ENCODE measurements at places on chromosomes 2 and 18.

- DNase-seq, result no peak
These were observed 93.3 kb downstream of the CTAGE1 start for GRCh38 chr18:22324191-22325131.

GRCh38 chr2:101419096-101419663 lies 31.9 kb upstream of the CREG2 start:
- DNase-seq, result peak; percentile 28

GRCh38 chr2:112204411-112204810 lies 50.4 kb downstream of the ZC3H8 start:
- no peak for DNase-seq

DNA sequence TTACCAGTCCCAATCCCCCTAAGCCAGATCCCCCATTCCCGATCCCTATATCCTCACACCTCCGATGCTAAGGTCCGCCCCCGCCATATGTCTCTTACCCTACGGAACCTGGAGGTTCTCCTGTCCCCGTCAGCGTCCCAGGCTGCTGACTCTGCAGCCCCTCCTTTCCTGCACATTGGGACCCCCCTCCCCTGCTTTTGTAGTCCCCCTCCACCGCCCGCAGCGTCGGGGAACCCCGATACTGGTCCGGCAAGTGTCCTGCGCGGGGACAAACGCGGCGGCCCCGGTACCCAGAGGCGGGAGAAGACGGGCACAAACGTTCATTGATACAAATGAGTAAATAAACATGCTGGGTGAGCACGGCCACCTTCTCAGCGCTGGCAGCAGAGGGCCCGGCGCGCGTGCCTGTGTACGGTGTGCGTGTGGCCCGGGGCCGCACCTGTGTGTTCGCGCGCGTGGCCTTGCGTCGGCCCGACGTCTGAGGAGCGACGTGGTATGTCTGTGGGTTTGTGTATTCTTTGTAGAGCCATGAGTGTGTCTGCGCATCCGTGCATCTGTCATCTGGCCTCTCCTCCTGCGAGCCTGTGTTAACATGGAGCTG lies 2.0 kb upstream of the CYP26B1 start:
- no peak for DNase-seq
